ENCODE measurements at places on chromosomes 4 and X.

- peak; percentile 49 for DNase-seq
These were observed 1.5 kb downstream of the PLS3 start for GRCh38 chrX:115562480-115562847.

DNA sequence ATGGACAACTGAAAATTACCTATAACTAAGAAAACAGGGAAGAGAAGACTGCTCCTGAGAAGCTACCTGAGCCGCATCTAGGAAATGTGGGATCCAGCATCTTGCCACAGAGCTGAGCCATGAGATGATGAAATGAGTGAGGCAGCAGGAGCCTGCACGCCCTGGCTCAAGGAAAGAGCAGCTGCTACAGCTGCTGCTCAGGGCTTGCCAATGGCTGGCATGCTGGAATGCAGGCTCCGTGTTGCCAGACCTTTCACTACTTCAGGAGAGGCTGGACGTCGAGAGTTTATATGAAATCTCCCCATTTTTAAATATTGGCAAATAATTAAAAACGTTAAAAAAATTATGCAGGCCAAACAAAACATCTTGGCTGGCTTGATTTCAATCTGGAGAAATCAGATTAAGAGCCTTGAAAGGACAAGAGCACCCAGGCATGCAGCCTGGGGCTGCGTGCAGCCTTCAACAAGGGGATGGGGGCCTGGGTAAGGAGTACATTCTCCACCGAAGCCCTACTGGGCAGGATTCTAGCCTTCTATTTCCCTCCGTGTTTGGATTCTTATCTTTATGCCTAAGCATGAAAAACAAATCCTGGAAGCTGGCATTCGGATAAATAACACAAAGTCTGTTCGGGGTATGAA lies 227.6 kb downstream of the NR3C2 start:
- no peak for DNase-seq

GRCh38 chrX:64925480-64925879 lies 50.8 kb downstream of the ZC4H2 start:
- no peak for DNase-seq

GRCh38 chrX:104254442-104255115 lies at the start of gene ESX1:
Gene ESX1 (minus strand): TSS chrX:104254933. CDS start chrX:104254849, 84 bp downstream.
- DNase-seq: no peak

Data from fibroblast of skin of abdomen (primary cell).